Hypothalamus (tissue), 51 donors: ENCODE measurements at places on chromosomes 5 and 9.

- DNase-seq: no peak
Observed at GRCh38 chr9:9846557-9846956, 766.2 kb downstream of the PTPRD start.

DNA sequence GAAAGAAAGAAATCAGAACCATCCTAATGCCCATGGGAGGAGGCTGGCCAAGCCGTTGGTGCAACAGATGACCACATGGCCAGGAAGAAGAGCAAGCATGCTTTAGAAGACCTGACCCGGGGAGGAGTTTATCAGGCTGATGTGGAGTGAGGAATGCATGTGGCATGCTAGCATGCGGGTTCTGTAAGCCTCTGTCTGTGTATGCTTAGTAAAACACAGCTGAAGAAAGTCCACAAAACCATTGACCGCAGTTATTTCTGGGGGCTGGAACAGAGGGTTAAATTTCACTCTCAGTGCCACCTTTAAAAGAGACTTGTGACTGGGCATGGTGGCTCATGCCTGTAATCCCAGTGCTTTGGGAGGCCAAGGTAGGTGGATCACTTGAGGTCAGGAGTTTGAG lies 19.1 kb downstream of the GFI1B start:
- DNase-seq: no peak

GRCh38 chr5:10914741-10915480 lies 153.9 kb upstream of the DAP start:
- DNase-seq: no peak

DNA sequence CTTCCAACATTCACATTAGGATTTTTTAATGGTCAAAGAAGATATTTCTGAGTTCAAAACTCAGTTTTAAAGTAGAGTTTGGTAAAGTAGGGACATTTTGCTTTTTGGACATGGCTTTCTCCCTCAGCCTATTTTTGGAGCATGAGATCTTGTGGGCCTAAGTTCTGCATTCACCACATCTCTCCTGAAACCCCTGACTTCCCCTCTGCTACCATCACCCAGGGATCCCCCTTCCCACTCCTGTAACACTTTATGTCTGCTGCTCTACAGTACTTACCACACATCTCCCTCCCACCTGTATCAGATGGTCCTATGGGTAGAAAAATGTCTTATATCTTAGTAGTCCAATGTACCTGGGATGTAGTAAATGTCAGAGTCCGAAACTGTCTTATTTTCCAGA lies 48.2 kb upstream of the JAK2 start:
- DNase-seq: no peak

- DNase-seq: peak; percentile 38
Observed at GRCh38 chr9:136122425-136123383, 4.0 kb upstream of the TMEM250 start.

DNA sequence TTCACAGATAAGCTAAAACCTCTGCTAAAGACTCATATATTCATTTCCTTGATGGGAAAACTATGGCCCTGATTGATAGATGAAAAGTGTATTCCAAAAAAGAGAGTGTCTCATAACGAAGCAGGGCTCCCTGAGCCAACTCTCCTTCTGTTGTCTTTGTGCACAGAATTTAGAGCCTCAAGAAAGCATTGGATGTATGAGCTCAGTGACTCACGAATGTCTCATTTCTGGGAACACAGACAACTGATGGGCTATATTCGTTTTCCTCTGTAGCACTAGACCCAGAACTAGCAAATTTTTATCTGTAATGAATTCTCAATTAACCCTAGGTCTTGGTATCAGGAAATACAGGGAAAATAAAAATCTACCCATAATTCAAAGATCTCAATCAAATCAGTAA lies 88.4 kb downstream of the LMNB1 start:
- no peak for DNase-seq
